ENCODE measurements at places on chromosomes 6 and 20.

- DNase-seq: no peak
These were observed 179.4 kb downstream of the ERMARD start for GRCh38 chr6:169930799-169931198.

- DNase-seq: no peak
These were observed 4.4 kb downstream of the FOXA2 start for GRCh38 chr20:22579711-22580697.

DNA sequence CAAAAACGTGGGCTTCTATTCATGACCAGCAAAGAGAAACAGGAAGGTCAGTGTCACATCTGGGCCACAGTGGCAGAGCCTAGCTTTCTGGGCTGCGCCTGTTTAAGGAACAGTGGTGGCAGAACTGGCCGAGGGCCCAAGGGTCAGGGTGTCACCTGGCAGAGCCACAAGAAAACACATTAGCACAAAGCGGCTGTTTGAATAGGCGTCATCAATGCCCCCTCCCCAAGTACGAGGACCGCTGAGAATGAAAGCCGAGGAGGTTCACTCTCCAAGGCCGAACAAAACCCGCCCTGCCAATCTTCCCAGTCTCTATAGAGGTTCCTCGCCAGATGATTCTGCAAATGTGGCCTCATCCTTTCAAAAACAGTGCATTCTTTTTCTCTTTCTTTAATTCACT lies 125.2 kb upstream of the TRAF3IP2 start:
- no peak for DNase-seq

DNA sequence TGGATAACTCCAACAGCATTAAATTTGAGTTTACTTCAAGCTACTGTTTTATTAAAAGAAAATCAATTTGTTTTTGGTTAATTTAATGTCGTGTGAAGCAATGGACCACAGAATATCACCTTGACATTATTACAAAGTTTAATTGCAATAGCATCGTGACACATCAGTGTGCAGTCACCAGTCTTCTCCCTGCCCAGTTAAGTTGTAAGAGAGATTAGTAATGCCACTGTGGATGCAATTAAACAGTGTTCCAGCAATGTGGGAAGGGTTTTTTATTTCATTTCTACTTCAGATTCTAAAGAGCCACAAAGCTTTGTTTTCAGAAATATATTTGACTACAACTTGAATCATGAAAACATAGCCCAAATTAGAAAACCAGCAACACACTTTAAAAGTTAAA lies 128.7 kb downstream of the SYNE1 start:
- DNase-seq: no peak

DNA sequence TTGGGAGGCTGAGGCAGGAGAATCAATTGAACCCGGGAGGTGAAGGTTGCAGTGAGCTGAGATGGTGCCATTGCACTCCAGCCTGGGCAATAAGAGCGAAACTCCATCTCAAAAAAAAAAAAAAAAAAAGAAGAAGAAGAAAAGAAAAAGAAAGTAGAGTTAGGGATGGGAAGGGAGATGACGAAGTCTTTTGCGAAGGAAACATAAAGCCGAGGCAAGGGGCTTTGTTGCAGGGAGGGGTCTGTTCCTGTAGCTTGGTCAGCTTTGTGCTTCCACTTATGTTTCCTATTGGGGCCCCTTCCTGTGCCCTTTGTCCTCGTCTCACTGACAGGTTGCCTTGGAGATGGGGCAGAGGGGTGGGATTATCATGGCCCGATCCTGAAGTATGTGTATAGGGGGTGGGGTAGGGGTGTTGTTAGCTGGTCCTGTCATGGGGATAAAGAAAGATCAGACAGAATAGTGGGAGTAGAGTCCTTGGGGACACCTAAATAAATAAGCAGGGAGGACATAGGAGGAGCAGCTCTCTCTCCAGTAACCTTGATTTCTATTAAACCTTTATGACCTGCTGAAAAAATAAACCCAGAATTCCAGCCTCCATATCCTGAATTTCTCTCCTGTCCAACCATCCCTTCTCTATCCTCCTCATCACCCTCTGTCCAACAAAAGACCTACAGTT lies 1.1 kb upstream of the CLIC1 start:
- DNase-seq: no peak

DNA sequence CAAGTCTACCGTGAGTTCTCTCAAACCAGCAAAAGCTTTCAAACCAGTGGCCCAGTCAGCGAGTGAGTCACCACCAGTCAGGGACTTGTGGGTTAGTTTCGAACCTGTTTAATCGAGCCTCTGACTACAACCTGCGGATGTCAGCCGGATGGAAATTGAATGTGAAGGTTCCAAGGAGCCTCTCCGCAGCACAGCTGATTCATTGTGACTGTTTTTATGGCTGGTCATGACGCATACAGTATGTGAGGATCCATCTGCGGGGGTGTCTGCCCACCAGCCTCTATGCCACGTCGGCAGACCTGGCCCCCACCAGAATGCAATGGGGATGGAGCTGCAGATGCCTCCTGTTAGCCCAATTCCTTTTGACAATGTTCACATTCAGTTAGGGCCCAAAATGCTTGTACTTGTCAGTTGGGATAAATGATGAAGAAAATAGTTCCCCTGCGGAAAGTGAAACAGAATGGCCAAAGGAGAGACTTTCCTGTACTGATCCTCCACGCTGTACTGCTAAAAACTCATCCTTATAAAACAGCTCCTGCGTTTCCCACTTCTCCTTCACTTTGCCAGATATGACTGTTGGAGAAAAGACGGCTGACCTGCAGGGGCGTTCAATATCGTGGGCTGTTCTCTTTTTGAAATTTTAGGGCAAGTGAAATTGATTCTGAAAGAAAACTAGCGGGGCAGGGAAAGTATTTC lies 206.6 kb downstream of the TFAP2B start:
- DNase-seq: no peak

GRCh38 chr20:39549733-39550132 lies 587.6 kb downstream of the DHX35 start:
- DNase-seq: no peak

DNA sequence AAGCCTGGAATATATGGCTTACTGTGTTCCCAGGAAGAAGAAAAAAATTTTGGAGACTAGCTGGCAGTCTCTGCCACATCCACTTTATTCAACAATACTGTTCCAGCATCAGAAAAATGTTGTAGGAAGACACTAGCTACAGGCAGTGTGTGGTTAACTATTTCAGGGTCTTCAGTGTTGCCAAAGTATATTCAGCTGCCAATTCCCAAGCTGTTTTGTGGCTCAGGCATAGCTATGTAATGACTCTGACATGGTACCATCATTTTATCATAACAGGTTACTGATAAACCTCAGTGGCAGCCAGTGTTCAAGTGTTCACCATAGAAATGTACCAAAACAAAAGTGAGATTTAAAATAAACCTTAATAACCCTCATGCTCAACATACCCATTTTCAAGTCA lies 503.1 kb downstream of the ADGRB3 start:
- no peak for DNase-seq

DNA sequence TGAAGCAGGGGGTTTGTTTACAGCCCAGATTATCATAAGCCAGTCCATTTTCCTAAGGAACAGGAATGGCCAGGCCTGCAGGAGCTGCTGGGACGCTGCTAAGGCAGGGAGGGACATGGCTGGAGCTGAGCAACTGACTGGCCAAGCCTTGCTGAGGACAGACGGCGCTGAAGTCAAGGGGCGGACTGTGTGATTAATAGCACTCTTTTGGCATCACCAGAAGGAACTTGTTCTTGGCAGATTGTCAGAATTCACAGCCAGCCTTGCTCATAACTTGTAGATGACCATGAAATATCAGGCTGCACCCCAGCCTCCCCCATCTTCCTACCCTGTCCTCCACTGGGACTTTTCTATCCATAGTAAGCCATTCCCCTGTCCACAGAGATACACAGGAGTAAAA lies 218.8 kb upstream of the RNF24 start:
- no peak for DNase-seq

- DNase-seq: no peak
These were observed 95.7 kb upstream of the BMP2 start for GRCh38 chr20:6671829-6672228.

DNA sequence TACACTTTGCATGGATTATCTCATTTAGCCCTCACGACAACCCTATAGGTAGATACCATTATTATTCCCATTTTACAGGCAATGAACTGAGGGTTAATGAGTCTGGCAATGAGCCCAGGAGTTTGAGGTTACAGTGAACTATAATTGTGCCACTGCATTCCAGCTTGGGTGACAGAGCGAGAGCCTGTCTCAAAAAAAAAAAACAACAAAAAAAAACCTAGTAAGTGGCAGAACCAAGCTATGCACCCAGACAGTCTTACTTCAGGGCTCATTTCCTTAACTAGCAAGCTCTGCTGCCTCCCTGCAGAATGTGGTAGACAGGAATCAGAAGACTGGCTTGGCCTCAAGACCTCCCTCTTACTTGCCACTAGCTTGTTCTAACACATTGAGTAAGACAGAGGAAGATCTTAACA lies 71.9 kb upstream of the RREB1 start:
- DNase-seq: no peak

DNA sequence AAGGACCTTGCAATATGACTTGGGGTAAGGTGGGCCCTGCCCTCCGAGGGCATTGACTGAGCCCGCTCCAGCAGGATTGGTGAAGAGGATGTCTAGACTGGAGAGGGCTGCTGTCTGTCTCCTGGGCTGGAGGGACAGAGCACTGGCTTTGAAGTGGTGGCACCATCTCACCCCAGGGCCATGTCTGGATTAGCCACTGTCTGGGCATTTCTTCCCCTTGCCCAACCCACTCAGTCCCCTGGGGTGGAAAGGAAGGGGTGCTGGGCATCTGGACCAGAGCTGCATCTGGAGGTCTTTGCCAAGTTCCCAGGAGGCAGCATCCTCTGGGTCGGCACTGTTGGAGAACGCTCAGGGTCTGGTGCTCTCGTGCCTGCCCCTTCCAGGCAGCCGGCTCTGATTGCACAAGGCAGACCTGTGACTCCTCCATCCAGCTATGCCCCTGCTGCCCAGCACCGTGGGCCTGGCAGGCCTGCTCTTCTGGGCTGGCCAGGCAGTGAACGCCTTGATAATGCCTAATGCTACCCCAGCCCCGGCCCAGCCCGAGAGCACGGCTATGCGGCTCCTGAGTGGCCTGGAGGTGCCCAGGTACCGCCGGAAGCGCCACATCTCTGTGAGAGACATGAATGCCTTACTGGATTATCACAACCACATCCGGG lies at the start of gene R3HDML:
TSS of gene R3HDML (plus strand) at position 319 of the 656 bp plus-strand sequence. CDS start at position 434, 115 bp downstream.
- no peak for DNase-seq

DNA sequence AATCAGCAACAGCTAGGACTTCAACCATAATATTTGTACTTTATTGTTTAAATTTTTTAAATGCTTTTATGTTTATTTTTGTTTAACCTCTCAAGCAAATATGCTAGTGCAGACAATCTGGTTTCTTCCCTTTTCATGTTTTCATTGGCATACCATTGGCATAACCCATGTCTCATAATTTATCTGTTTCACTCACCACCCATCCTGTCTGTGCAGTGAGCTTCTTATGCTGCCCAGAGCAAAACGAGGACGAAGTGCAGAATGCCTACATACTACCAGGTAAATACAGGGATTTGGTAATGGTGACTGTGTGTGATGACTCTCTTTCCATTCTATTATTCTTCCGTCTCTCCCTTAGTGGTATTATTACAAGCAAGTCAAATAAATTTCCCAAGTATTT lies 361.4 kb upstream of the KCNQ5 start:
- no peak for DNase-seq

- no peak for DNase-seq
These were observed 47.6 kb downstream of the RALGAPB start for GRCh38 chr20:38520261-38520660.

GRCh38 chr6:68675548-68675947 lies 40.5 kb downstream of the ADGRB3 start:
- DNase-seq: no peak

DNA sequence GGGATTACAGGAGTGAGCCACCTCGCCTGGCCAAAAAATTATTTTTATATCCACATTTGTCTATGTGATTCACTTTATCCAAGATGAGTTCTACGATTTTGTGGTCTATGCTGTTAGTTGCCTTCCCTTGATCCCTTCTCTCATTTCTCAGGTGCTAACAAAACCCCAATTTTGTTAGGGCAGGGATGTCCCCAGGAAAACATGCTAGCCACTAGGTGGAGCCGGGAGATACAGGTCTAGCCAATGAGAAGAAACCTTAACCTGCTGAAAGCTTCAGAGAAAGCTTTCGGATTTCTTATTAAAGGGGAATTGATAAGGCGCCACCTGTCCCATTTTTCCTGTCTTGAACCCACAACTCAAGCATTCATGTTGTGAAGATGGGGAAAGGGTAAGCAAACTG lies 167.4 kb upstream of the OLIG3 start:
- peak; percentile 38 for DNase-seq

- DNase-seq: no peak
These were observed 209.3 kb downstream of the ALDH8A1 start for GRCh38 chr6:134740473-134741199.

DNA sequence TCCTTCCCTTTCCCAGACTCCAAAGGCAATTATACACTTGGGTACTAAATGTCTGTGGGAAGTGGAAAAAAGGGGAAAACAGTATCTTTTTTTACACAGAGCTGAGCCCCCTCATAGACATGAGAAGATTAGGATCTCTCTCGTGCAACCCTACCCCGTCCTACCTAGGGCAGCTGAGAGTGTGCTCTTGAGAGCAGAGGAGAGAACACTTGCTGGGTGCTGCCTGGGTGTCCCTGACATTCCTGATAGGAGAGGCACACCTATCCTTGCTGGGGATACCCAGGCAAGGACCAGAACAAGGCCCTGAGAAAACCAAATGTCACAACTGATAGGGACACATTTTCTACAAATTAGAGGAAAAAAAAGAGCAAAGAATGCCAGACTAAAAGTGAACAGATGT lies 81.2 kb downstream of the PREP start:
- no peak for DNase-seq

- no peak for DNase-seq
These were observed 1.7 kb upstream of the RPL7L1 start for GRCh38 chr6:42877695-42878094.

DNA sequence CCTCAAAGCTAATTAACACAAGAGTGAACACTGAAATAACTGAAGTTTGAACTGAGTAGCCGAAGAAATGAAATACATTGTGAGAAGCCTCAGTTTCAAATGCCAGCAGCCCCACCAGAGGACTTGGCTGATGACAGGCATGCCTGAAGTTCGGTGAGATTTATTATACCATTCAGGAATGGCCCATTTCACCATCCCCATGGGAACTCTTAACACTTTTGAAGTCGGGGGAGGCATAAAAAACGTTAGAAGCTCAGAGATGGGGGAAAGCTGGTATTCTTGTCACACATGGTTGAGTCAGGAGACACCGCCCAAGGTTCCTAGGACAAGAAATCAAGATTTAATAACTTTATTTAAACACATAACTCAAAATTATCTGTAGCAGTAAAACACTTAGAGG lies 17.6 kb upstream of the SLC22A3 start:
- DNase-seq: no peak

GRCh38 chr6:160128125-160128683 lies 6.6 kb downstream of the SLC22A1 start:
- DNase-seq: no peak
